ENCODE measurements at places on chromosomes 3 and 15.

DNA sequence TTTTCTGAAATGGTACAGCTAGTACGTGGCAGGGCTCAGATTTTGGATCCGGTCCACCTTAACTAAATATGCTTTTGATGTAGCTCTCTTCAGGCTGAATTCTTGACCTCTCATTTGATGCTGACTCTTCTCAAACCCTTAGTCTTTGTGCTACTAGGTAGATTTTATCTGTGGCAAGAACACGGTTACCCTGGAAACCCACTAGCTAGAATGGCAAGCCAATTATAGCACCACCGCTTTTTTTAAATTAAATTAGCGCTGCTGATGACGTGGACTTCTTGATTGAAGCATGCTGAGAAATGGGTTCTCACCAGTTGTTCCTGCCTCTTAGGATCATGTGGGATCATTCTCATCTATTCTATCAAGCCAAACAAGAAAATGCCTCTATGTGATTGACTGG, 421.5 kb downstream of the LPP start:
- no peak for DNase-seq

DNA sequence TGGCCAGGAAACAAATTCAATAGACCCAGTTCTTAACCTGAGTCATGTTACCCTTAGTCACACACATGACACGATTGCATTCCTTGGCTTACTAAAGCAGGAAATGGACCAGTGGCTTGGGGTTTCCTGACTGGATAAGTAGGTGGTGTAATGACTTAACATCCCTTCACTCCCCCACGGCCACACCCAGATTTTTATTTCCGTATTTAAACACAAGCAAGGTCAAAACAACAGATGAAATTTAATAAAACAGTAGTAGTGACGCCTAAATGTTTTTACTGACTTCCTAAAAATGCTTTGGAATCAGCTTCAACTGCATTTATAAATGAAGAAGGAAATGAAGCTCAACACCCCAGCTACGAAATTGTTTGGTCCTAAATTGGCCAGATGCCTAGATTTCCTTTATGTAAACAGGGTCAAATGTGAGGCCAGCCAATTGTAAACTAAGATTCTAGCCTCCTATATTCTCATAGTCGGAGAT, 324.3 kb downstream of the CHST2 start:
- peak; percentile 18 for DNase-seq

GRCh38 chr3:185716436-185717108, 108.3 kb downstream of the IGF2BP2 start:
- no peak for DNase-seq

DNA sequence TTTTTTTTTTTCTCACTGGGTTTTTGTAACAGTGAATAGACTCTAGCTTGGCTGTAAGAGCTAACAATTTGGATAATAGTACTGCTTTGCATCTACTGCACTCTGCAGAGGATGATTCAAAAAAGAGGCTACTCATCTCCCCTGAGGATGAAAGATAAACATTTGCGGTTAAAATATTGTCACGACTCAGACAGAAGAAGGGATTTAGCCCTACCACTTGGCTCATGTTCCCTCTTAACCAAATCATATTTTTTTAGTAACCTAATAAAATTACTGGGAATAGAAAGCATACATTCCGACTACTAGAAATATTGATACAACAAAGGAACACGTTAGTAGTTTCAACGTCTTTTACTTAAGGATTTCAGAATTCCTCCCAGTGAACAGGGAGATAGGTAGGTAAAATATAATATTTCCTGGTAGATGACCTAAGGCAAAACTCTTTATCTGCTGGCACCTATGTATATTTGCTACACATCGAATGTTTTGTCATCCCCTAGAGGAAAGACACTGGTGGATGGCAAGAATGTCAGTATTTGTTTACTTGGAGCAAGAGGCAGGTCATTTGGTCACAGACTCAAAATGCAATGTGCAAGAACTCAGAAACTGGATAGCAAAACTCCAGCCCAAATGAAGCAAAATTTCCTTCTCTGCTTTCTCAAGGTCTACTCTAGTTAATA, 110.8 kb downstream of the GREM1 start:
- no peak for DNase-seq

DNA sequence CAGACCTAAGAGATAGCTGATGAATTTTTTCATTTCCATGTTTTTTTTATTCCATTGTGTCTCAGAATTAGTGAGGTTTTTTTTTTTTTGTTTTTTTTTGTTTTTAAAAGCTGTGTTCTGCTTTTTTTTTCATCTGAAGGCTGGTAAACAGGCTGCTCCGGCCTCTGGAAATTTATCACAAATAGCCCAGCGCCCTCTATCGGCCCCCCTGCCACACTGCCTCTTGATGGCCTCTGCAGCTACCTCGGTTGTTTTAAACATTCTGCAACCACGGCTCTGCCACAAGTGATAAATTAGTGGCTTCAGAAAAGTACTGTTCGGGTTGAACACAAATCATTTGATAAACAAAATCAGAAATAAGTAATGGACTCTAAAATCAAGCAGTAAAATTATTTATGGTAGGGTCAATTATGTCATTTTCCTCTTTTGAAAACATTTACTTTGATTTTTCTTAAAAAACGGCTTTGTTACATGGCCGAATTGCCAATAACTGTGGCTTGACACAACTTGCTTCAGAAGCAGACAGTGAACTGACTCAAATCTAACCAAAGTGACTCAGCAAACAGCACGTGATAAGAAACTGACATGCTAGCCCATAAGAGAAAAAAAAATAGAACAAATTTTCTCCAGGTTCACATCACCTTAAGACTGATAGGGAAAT, 87.8 kb downstream of the RSL24D1 start:
- no peak for DNase-seq

GRCh38 chr15:96431786-96432185, 101.3 kb downstream of the NR2F2 start:
- no peak for DNase-seq

GRCh38 chr3:104396974-104397669, 969.6 kb upstream of the ALCAM start:
- DNase-seq = no peak
